T-helper 9 cell (primary cell): ENCODE measurements at places on chromosomes 5 and 9.

DNA sequence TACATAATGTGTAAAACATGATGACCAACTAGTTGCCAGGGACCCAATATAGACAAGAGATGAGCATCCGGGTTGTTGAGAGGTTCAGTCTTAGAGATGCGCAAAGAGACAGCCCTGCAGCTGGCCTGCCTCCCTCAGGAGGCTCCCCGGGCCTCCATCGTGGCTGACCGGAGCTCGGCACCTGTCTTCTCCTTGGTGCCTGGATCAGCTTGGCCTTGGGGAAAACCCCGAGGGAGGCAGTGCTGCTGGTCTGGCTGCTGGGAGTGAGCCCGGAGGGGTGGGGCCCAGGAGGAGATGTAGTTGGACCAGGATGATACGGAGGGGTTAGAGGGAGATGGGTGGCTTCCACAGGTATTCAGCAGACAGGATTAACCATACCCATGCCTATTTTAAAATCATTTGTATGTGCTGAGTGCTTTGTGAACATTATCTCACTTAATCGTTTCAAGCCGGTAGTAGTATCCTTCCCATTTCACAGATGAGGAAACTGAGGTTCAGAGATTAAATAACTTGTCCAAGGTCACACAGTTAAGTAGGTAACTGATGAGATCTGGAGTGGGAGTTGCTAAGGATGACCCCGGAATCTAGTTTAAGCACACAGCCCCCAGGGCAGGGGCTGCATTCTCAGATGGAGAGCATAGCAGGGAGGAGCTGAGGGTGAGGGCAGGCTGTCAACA lies 173.8 kb downstream of the COL23A1 start:
- no peak for DNase-seq

DNA sequence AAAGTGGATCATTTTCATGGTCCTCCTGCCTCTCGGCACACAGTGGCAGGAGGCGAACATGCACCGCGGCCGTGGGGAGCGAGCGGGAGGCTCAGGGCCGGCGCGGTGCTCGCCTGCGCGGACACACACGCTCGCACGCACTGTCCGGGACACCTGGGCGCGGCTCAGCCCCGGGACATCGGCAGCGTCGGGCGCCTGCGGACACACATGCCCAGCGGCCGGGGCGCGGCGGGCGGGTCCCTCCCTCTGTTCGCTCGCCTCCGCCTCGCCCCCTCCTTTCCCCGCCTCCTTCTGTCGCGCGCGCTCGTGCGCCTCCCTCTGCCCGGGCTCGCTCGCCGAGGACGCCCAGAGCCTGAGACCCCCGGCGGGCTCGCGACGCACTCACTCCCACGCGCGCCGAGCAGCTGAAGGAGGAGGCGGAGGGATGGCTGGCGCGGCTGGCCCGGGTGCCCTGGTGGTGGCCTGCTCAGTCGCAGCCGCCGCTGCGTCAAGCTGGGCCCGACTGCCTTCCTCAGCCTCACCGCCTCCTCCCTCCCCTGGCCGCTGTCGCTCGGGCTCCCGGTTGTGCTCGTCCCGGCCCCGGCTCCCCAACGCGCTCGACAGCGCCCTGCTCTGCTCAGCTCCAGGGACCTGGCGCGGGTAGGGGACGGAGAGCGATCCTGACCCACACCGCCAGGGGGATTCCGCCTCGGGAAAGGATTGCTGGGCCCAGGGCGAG lies at the start of gene FRMD3:
TSS of gene FRMD3 (minus strand) at position 230 of the 718 bp plus-strand sequence. CDS start at position 60, 170 bp downstream.
- no peak for DNase-seq

GRCh38 chr9:32787816-32788215 lies 4.5 kb downstream of the TMEM215 start:
- no peak for DNase-seq

DNA sequence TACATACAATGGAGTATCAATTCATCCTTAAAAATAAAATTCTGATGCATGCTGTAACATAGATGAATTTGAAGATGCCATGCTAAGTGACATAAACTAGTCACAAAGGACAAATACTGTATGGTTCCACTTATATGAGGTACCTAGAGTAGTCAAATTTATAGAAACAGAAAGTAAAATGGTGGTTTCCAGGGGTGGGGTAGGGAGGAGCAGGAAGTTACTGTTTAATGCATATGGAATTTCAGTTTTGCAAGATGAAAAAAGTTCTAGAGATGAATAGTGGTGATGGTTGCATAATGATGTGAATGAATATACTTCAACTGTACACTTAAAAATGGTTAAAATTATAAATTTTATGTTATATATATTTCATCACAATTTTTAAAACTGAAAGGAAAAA lies 57.3 kb upstream of the FNIP1 start:
- DNase-seq = no peak

- no peak for DNase-seq
Measured at GRCh38 chr9:72356041-72356582, 8.9 kb downstream of the ZFAND5 start.

- no peak for DNase-seq
Measured at GRCh38 chr5:153953411-153953810, 85.3 kb downstream of the FAM114A2 start.

DNA sequence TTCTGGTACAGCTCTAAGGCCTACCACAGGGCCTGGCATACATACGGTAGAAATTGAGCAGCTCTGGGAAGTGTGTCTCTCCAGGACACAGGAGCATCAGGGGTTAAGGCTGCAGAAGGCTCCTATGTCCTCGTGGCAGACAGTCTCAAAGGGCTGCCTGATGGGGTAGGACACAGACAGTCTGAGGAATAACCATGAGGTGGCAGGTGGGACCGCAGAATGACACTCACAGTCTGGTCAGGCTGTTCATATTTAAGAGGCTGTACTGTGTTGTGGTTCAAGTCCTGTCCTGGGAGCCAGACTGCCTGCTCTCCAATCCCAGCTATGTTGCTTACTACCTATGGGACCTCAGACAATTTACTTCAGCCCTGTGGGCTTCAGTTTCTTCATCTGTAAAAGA lies 217.1 kb downstream of the TRIM32 start:
- no peak for DNase-seq

GRCh38 chr9:36798350-36799065 lies 225.8 kb downstream of the MELK start:
- DNase-seq = no peak

DNA sequence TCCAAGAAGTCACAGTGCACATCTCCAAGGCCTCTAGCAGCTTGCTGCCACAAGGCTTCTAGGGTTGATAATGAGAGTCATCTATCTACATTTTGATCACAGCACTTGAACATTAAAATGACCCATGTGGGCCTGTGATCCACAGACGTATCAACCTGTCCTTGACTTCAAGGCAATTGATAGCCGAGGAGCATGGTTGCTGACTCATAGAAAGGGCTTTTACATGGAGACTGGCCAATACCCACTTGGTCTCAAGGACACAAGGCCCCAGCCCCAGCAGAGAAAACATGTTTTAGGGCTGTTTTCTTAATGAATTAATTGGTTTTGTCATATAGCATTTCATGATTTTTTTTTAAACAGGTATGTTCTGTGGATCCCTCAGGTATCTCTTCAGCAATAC lies 314.0 kb downstream of the SEMA5A start:
- DNase-seq = no peak

GRCh38 chr5:122719991-122720746 lies 54.7 kb upstream of the SNX2 start:
- DNase-seq = no peak
